ENCODE measurements at places on chromosomes 11 and 22. TPM values are rescaled to one million over a fixed set of nuclear protein-coding genes. Genes with fewer than 3 reads are reported as not detected.

SMIM35 gene
- total RNA-seq, result 4.5 TPM

ST14 gene
- total RNA-seq, result 52.2 TPM

BEST1 gene
- 0.78 TPM for total RNA-seq

TMEM191C gene
- 4.5 TPM for total RNA-seq

INS gene
- total RNA-seq, result not detected

ENTHD1 gene
- not detected for total RNA-seq

OR10G4 gene
- total RNA-seq, result not detected

MMP8 gene
- total RNA-seq, result not detected

KDM4D gene
- 0.44 TPM for total RNA-seq

CNGA4 gene
- total RNA-seq, result 0.79 TPM

SYCE3 gene
- not detected for total RNA-seq

SCGB1D2 gene
- total RNA-seq, result not detected

- DNase-seq, result no peak
These were observed 6.3 kb upstream of the ARHGAP8 start for GRCh38 chr22:44745853-44746789.

DNA sequence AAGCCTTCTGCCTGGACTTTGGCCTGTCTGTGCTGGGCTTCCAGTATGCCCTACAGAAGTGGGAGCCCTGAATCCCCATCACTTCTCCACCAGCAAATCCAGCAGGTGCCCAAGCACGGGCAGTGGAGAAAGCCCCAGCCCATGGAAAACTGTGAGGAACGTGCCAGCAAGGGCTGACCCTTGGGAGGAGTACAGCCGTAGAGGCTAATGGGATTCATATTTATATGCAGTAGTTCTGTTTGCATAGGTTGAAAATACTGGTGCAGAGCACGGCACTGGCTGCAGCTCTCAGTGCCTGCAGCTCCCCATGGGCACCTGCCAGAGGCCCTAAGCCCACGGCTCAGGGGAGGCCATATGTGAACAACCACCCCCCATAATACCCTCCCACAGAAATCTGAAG lies 10.1 kb downstream of the NAGA start:
- no peak for DNase-seq

DNA sequence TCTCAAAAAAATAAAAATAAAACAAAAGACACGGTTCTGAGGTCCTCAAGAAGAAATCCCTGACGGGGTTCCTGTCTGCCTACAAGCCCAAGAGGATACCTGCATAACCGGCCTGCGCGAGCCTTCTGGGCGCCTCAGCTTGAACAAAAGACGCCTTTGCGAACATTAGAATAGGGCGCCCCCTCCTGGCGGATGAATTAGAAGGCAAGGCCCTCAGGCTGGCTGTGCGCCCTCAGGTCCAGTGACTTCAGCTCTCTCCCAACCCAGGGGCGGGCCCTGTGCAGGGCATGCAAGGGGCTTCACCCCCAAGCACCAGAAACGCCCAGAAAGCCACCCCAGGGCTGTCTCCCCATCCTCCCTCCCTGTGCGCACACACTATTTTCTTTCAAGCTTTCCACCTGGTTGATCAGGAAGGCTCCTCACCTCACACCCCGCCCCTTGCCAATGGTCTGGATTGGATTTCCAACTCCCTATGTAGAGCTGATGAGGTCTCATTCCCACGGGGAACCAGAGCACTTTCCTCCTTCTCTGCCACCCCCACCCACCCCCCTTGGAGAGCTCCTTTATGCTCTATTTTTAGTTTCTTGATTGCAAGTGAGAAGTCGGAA lies 273.3 kb downstream of the BUD13 start:
- DNase-seq, result peak; percentile 8

GRCh38 chr11:73969991-73970800 lies 12.4 kb downstream of the UCP2 start:
- DNase-seq, result no peak

- DNase-seq, result no peak
These were observed 108.8 kb downstream of the MPPED1 start for GRCh38 chr22:43520632-43521039.

DNA sequence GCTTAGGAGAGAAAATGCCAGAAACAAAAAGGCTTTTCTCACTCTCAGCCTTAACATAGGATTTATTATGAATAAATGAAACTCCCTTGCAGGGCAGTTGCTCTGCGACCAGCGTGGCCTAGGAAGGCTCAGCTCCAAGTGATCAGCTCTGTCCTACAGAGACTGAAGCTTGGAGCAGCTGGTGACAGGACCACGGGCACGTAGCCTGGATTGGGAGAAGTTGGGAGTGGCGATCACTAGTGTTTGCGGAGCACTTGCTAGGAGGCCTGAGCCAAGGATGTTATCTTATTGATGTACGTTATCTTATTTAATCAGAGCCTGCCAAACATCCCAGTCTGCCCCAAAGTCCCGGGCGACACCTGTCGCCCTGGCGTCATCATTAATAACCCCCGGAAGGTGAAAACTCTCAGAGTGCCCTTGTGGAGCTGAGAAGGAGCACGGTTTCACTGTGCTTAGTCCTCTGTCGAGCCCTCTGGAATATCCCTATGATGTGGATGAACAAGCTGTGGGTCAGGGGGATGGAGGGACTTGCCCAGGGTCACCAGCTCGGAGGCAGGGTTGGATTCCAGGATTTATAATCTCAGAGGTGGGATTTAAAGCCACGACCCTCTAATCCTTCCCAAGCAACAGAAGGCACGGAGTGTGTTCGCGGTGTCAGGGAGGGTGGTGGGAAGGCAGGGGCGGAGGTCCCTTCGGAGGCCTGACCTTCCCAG lies 40.8 kb upstream of the SMIM38 start:
- DNase-seq, result no peak

- no peak for DNase-seq
These were observed 1.6 kb upstream of the PLXNB2 start for GRCh38 chr22:50308986-50309600.

- DNase-seq, result no peak
These were observed 10.5 kb upstream of the LDLRAD3 start for GRCh38 chr11:35933320-35933871.

- DNase-seq, result peak; percentile 95
These were observed 15.7 kb upstream of the SPTBN2 start for GRCh38 chr11:66744485-66745355.

- peak; percentile 93 for DNase-seq
These were observed 4.3 kb downstream of the CYB561A3 start for GRCh38 chr11:61357233-61357893.

DNA sequence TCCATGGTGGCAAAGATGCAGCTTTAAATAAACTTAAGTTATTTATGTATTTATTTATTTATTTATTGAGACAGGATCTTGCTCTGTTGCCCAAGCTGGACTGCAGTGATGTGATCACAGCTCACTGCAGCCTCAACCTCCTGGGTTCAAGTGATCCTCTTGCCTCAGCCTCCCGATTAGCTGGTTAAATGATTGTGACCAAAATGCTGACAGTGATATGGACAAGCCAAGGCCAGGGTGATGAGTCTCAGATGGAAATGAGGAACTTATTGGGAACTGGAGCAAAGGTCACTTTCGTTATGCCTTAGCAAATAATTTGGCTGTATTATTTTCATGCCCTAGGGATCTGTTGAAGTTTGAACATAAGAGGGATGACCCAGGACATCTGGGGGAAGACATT lies 9.3 kb upstream of the LRP5 start:
- DNase-seq, result no peak

GRCh38 chr22:19393704-19394103 lies 37.8 kb downstream of the HIRA start:
- no peak for DNase-seq

DNA sequence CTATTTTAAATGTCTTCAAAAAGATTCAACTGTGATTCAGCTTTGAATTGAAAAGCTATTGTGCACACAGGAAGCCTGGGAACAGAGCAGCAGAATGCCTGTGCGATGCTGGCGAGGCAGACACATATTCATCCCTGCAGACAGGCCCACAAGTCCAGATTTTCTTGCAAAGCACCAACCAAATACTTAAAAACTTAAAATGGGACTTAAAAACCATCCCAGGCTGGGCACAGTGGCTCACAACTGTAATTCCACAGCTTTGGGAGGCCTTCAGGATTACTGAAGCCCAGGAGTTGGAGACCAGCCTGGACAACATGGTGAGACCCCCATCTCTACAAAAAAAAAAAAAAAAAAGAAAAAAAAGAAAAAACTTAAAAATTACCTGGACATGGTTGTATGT lies 122.6 kb upstream of the SERPIND1 start:
- no peak for DNase-seq

- DNase-seq, result no peak
These were observed 25.0 kb upstream of the EXPH5 start for GRCh38 chr11:108618529-108618928.

GRCh38 chr11:18791969-18792628 lies 501 bp upstream of the PTPN5 start:
- DNase-seq, result no peak

- DNase-seq, result no peak
These were observed 3.6 kb upstream of the PRRG4 start for GRCh38 chr11:32826113-32826512.

- no peak for DNase-seq
These were observed 1.6 kb downstream of the L3MBTL2 start for GRCh38 chr22:41206719-41207118.

DNA sequence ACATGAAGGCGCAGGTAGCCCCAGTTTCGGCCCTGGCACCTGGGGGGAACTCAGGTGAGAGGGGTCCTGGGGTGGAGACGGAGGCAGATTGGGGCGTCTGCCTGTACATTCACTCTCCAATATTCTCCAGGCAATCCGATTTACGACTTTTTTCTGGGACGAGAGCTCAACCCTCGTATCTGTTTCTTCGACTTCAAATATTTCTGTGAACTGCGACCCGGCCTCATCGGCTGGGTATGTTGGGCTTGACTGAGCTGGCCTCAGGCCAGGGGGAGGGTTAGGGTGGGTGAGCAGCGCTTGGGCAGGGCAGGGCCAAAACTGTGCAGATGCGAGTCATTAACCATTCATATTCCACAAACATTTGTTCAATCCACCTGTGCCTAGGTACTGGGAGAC lies 1.7 kb downstream of the TM7SF2 start:
- no peak for DNase-seq

DNA sequence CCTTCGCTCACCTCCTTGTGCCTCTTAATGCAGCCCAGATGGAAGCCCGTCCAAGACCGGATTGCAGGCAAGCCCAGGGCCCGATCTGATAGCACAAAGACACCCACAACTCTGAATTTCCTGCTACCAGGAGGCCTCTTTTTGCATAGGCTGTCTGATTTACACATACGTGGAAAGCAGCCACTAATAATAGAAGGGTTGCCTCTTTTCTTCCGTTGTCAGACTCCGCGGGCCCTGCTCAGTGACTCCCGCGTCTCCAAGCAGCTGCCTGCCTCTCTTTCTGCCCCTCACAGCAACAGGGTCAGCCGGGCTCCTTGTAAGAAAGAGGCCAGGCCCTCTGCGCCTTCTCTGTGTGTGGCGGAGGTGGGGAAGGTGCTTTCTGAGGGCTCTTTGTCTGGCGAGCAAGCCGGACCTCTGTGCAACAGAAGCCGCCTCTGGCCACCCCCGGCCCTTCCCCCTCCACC lies 26.7 kb downstream of the FLI1 start:
- DNase-seq, result peak; percentile 52

DNA sequence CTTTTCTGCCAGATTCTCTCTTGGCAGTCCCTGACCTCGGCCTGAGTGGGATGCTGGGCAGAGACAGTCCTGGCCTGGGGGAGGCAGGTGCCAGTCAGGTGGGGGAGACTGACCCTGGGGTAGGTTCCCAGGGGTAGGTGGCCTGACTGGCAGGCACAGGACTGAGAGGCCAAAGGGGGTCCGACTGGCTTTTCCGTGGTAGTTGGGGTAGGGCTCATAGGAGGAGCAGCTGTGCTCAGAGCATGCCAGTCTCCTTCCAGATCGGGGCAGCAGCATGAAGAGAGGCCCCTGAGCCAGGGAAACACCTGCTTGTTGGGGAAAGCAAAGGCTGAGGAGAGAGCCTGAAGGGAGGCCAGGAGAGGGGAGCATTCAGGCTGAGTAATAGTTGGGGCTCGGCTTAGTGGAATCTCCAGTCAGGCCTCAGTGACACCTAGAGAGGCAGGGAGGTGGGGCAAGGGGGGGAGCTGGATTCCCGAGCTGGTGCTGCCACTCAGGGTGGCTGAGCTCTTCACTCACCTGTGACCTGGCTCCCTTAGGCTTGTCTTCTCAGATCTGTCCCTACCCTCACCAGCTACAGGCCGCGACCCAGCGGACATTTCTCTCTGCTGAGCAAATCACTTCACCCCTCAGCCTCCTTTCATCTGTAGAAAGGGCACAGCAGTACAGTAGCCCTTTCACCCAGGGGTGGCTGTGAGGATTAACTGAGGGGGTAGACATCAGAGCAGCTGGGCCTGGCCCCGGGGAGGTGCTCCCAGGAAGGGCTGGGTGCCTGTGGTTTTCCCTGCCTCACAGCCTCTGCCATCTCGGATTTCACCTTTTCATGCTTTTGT lies 26.2 kb downstream of the MCM5 start:
- DNase-seq, result no peak

DNA sequence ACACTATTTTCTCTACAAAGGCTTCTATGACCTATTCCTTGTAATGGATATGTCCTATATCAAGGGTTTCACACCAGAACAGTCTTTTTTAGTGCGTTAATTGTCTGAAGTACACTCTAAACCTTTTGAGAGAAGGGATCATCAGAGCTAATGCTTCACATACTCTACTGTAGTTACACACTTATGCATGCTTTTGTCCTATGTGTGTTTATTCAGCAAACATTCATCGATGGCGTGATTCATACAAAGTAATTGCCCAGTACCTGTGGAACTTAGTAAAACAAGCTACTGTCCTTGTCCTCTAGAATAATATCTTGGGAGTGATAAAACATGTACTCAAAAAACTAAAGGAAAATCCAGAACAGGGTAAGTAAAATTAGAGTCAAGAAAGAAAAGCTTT lies 139.2 kb downstream of the GUCY1A2 start:
- no peak for DNase-seq

DNA sequence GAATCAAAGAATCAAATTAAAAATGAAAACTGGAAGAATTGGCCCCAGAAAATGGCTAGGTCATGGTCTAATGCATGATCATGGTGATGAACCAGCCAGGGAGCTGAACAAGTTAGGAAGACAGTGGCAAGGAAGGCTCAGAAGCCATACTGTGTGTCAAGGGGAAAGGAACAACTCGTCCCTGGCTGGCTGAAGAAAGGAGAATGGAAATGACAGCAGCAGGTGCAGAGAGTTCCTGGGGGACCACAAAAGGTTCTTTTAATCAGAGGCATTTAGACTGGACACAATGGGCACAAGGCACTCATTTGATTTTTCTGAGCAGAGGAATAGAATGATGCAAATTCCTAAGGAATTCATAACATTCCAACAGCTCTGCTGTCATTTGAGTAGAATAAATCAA lies 209.9 kb downstream of the LARGE1 start:
- DNase-seq, result no peak

DNA sequence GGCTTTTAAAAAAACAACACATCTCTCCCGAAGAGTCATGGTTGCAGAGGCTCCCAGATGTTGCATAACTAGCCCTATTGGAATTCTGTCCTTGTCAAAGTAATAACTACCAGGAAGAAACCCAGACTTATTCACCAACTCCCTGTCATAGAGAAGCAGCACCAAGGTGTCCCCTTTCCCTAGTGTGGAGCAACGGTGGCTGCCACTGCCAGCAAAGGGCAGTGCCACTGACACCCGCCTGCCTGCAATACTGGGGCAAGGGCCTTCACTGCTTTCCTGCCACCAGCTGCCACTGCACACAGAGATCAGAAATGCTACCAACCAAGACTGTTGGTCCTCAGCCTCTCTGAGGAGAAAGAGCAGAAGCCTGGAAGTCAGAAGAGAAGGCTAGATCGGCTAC lies 27.3 kb downstream of the NAP1L4 start:
- no peak for DNase-seq

GRCh38 chr11:119547511-119547910 lies 124.5 kb upstream of the THY1 start:
- DNase-seq, result no peak
